Stimulated activated CD4-positive, alpha-beta T cell treated with anti-CD3 and anti-CD28 coated beads, Interleukin-1b, Interleukin-23, amount 100 ng/mL, for 1 hour (primary cell): ENCODE measurements at places on chromosomes 5 and 9.

GRCh38 chr5:143153332-143154119, 250.0 kb downstream of the NR3C1 start:
- no peak for DNase-seq

DNA sequence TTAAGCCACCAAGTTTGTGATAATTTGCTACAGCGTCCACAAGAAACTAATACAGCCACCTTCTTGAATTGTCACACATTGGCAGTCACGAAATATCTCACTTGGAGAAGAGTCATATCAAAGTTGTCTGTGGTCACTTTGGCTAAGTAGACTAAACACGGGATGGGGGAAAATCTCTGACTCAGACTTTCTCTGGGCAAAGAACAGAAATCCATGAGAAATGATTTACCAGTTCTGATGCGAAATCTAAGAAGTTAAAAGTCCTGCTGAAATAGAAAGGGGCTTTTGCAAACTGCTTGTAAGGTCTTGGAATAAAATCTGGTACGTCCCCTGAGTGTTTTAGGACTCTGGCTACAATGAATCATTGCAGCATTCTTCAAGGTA, 158.4 kb downstream of the COL23A1 start:
- DNase-seq, result no peak

GRCh38 chr5:132797651-132798050, 15.5 kb upstream of the SOWAHA start:
- DNase-seq, result no peak

- DNase-seq, result no peak
These were observed 22.1 kb downstream of the CEP72 start for GRCh38 chr5:634191-634590.

DNA sequence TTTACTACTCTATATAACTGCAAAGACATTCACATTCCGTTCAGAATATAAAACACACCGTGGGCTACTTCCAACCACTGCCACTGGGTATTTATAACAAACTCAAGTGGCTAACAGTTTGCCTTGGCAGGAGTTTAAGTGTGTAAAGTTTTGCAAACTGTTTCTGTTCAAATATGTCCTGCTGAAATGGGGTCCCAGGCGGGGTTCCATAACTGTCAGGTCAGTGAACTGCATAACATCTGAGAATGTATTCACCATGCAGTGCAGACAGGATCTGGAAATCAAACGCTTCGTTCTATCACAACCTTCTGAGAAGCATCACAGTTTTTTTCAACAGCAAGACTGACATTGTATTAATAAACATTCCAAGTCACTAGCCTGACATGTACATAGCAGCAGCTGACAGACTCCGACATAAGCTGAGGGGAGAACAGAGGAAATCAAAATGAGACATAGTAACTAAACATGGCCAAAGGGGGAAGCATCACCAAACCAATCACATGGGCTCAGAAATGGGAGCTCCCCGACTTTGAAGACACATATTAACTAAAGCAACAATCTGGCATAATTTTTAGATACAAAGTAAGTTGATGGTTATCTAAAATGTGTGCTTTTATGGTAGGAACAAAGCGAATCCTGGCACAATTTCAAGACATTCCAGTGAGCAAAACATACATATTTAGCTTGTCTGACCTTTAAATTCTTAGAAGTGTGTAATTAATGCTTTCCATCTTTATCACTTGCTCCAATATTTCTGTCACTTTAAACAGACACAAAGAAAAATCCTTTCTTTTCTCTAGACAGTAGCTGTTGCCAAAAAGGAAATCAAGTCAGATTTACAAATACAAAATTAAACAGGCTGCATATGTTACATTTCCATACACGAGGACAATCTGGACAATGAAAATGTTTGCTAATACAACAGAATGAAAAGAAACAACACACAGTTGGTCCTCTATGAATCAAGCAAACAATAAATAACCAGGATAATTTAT, 156.8 kb downstream of the MAPKAP1 start:
- DNase-seq, result no peak

GRCh38 chr9:93456022-93456421, 2.6 kb upstream of the FAM120AOS start:
- DNase-seq, result no peak

DNA sequence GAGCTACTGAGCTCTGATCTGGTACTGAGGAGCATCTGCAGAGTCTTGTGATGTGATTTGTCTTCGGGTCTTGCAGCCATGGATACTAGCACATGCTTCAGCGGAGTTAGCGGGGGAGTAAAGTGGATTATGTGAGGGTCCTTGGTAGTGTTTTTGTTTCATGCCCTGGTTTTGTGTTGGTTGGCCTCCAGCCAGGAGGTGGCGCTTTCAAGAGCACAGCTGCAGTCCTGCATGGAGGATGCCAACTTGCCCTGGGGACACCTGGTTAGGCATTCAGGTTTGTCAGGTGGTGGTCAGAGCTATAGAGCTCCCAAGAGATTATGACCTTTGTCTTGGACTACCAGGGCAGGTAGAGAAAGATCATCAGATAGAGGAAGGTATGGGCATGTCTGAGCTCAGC, 185.8 kb upstream of the CDH6 start:
- no peak for DNase-seq

DNA sequence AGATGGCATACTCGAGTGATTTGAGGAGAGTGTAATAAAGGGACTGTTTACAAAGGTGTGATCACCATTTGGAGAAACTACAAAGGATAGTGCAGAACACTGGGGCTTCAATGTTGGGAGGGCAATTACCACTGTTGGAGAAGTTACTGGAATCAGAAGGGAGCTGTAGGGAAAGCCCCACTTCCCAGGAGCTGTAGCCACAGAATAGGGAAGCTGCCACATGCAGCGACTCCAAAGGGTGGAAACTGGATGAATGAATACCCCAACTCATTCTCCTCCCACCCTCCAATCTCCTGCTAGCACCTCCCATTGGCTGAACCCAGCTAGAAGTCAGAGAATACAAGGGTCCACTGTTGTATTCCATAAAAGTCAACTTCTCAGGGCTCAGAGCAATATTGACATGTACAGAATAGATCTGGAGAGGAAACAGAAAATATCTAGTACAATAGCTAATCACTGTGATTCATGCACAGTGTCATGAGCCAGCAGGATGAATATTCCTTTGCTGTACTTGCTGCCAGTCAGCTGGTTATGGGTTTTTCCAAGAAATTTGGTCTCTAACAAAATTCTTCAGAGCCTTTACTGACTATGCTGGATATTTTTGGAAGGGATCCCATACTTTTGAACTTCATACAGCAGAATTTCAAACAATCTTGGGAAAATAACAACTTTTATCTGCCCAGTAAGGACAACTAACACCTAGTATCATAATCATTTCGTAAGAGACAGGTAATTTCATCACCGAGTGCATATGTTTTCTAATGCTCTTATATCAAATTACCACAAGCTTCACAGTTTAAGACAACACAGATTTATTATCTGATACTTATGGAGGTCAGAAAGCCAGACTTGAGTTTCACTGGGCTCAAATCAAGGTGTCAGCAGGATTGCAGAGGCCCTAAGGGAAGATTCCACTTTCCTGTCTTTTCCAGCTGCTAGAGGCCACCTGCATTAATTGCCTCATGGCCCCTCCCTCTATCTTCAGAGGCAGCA, 39.6 kb downstream of the PDCD1LG2 start:
- DNase-seq, result no peak

- DNase-seq, result no peak
These were observed 22.4 kb upstream of the KIF12 start for GRCh38 chr9:114121227-114122135.

GRCh38 chr9:91187965-91188344, 173.8 kb downstream of the AUH start:
- no peak for DNase-seq

DNA sequence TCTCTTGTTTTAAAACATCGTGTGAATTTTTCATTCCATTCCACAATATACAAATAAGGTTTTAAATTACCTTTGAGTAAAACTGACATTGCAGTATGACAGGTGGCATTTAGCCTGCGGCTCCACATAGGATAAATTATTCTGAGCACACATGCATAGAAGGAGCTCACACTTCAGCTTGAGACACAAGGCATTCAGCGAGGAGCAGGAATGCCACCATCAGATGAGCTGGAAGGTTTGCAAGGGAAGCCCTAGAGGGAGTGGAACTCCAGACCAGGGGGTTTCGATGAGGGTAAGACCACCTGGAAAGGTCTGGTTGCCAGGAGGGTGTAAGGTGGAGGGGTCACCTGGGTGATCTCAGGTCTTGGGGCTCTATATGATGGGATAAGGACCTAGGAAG, 259.0 kb upstream of the ADRA1B start:
- no peak for DNase-seq

- DNase-seq, result no peak
These were observed 10.9 kb downstream of the PTPN3 start for GRCh38 chr9:109487247-109487646.

- no peak for DNase-seq
These were observed 102.6 kb downstream of the CAAP1 start for GRCh38 chr9:26789959-26790358.

- DNase-seq, result no peak
These were observed 133.4 kb downstream of the DAB2IP start for GRCh38 chr9:121784731-121785411.

- no peak for DNase-seq
These were observed 613.6 kb upstream of the KLF4 start for GRCh38 chr9:108103046-108103693.

GRCh38 chr9:92378865-92379560, 25.4 kb downstream of the OGN start:
- no peak for DNase-seq

GRCh38 chr5:112239996-112240395, 179.1 kb downstream of the EPB41L4A start:
- no peak for DNase-seq

DNA sequence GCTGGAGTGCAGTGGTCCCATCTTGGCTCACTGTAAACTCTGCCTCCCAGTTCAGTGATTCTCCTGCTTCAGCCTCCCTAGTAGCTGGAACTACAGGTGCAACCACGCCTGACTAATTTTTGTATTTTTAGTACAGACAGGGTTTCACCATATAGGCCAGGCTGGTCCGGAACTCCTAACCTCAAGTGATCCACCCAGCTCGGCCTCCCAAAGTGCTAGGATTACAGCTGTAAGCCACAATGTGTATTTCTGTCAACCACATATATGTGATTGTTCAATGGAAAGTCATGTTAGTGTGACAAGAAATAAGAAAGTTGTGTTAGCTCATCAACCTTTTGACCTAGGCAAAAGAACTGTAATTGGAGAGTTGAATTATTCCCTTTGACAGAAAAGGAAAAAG, 677.1 kb upstream of the CHD1 start:
- no peak for DNase-seq

- DNase-seq, result no peak
These were observed 74.5 kb downstream of the F2RL2 start for GRCh38 chr5:76548525-76549229.

GRCh38 chr5:8196061-8196460, 327.1 kb downstream of the MTRR start:
- no peak for DNase-seq

- DNase-seq, result no peak
These were observed 256.8 kb upstream of the RGMB start for GRCh38 chr5:98516701-98517100.

DNA sequence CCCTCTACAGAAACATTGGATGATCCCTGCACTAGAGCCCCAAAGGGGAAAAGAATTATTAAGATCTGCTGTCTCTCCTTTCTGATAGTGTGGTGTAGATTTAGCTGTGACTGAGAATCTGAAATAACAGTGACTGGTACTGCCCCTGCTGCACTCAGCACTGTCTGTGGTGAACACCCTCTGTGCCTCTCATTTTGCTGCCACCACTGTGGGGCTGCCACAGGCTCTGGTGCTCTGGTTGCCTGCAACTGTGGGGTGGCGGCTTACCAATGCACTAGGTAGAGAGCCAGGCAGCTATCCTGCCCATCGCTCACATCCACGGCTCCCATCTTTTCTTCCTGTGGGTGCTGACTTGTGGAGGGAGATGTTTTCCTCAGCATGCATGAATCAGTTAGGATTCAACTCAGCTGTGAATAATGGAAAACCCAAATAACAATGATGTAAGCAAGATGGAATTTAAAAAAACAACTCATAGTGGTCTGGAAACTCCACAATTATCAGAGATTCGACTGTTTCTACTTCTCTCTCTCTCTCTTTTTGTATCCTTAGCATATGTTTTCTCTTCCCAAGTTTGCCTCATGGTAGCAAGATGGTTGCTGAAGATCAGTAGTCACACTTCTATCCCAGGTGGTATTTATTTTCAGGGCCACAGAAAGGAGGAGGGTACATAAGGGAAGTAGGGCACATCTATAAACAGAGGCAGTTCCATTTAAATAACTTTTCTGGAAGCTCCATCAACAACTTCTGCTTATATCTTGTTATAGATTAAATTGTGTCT, 99.8 kb upstream of the DAP start:
- DNase-seq, result no peak

DNA sequence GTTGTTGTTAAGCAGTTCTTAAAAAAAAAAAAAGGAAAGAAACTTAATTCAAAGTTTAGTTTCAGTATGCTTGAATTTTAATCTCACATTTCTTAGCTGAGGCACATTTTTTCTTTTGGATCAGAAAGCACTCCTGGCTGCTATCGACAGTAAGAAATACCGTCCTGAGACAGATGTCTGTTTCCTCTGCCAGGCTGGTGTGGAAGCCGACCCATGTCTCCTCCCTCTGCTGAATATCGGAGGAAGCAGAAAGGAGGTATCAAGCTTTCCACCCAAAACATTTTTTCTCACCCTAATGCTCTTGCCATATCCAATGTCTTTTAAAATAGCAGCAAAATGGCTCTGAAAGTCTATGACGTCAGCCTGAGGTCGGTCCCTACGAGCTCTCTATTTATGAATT, 208.1 kb downstream of the TLE4 start:
- DNase-seq, result no peak

DNA sequence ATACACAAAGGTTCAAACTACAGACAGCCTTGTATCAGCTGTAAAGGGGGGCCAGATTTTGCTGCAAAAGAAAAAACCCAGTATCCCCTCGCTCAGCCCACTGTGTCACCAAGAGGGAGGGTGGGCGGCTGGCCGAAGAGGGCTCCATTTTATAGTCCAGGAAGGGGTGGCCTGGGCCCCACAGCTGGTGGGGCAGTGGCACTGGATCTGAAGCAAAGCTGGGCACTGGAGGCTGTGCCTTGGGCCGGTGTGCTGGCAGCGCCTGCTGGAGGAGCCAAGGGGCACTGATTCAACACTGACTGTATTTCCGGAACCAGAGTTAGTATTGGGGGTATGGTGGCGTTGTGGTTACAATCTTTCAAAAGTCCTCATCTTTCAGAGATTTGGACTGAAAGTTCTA, 9.1 kb downstream of the BRD3 start:
- no peak for DNase-seq

DNA sequence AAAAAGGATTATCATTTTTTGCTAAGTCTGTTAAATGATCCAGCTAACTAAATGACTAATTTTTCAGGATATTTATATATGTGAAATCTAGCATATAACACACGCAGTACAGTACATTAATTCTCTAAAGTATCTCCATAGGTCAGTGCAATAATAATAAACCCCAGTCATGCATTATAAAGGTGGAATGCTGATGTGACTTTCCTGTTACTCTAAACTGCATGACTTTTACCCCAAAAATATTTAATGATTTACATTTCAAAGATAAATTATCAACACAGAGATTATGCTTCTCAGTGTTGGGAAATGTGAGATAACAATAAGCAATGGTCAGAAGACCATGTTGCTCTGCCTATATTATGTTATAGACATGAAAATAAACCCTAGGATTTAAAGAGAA, 34.1 kb upstream of the PAM start:
- DNase-seq, result no peak

GRCh38 chr5:171310212-171310818, 1.3 kb downstream of the TLX3 start:
- DNase-seq, result no peak
